Stimulated activated CD8-positive, alpha-beta memory T cell treated with anti-CD3 and anti-CD28 coated beads, Interleukin-7, amount 100 ng/mL, for 1 hour (primary cell): ENCODE measurements at places on chromosomes 3 and 15.

- no peak for DNase-seq
Measured at GRCh38 chr3:177778633-177779032, 581.4 kb upstream of the TBL1XR1 start.

DNA sequence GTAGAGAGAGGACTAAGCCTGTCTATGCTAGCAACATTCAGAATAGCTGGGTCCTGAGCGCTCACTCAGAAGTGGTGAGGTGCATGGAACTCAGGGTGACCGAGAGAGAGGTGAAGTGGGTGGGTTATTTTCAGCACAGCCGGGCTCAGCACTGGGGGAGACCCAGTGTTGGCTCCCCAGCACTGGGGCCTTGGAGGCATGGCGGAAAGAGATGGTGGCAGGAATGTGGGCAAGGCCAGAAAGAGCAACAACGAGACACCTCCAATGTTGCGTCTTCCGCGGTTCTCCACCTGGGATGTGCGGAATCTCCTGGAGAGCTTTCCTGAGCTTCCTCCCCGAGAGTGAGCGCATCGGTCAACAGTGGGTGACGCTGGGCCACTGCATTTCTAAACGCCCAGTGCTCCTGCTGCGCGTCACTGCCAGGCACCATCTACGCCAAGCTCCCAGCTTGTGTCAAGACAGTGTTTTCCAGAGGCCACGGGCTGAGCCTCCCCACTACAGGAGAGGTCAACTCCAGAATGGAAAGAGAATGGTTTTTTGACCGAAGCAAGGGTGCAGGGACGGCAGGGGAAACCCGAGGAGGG is 148.4 kb downstream of the ADAMTS17 start:
- DNase-seq = no peak

GRCh38 chr3:73493543-73494308 is 131.0 kb downstream of the PDZRN3 start:
- DNase-seq = no peak

DNA sequence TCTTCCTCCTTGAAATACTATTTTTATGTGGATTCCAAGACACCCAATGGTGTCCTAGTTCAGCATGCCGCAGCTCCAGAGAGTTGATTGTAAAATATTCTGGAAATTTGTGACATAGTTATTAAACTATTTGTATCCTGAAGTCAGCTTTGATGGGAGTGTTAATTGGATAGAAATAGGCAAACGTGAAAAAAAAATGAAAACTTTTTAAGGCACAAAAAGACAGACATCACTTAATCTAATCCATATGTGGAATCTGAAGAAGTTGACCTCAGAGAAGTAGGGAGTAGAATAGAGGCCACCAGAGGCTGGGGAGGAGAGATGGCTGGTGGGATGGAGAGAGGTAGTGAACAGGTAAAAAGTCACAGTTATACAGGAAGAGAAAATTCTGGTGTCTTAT is 704.2 kb downstream of the ROBO1 start:
- no peak for DNase-seq
